Tibial nerve (tissue), 4 donors: ENCODE measurements at places on chromosomes 11 and 22. TPM values are rescaled to one million over a fixed set of nuclear protein-coding genes. Genes with fewer than 3 reads are reported as not detected.

The MPZL2 gene
- total RNA-seq = 6.7 TPM

- DNase-seq = no peak
- no peak overlapping the region for H3K27ac ChIP-seq
- H3K4me1 ChIP-seq = no peaks in the 10 kb centered on the region
- H3K27me3 ChIP-seq = no peaks in the 10 kb centered on the region
Measured at GRCh38 chr11:75592715-75593114, 30.7 kb downstream of the SERPINH1 start.

- H3K27me3 ChIP-seq = no peaks in the 10 kb centered on the region
- DNase-seq = no peak
- H3K36me3 ChIP-seq = no peaks in the 10 kb centered on the region
- H3K4me3 ChIP-seq = no peak overlapping the region
Measured at GRCh38 chr11:32527261-32528175, 56.1 kb upstream of the EIF3M start.

DNA sequence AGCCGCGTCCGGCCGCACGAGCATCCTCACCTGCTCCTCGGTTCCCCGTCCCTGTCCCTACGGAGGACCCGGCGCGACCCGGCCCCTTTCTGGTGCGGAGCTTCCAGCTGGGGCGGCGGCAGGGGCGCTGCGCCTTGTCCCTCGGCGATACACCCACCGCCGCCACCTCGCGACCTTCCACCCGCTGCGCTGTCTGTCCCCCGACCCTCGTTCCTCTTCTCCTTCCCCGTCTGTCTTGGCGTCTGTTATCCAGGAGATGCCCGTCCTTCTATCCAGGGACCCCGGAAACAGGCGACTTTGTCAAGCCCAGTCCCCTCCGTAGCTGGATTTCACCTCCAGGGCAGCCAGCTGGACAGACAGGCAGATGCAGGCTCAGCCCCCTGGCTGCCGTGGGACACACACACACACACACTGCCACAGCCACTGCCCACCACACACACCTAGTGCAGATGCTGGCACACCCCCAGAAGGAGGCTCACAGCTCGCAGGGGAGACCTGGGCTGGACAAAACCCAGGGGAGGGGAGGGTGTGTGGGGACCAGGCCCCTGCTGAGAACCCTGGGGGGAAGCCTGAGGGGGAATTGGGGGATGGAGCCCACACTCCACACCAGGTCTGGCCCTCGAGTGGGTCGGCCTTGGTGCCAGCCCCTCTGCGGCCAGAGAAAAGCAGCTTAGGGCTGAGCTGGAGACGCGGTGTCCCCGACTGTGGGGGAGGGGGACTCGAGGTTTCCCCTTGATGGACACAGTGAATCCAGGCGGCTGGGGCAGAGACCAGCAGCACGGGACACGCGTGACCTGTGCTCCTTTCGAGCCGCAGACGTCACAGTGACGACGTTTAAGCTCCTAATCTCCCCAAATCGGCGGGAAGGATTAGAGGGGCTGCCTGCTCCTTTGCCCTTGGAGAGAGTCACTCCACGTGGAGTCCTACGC, 788 bp downstream of the DRD4 start:
- DNase-seq = no peak
- no peak overlapping the region for H3K27ac ChIP-seq
- H3K27me3 ChIP-seq = peaks cover 36% of the 10 kb centered on the region
- H3K4me1 ChIP-seq = peaks cover 44% of the 10 kb centered on the region
- no peaks in the 10 kb centered on the region for H3K36me3 ChIP-seq

The CBLIF gene
- not detected for total RNA-seq

The VPREB1 gene
- not detected for total RNA-seq

The OTOG gene
- total RNA-seq = not detected

DNA sequence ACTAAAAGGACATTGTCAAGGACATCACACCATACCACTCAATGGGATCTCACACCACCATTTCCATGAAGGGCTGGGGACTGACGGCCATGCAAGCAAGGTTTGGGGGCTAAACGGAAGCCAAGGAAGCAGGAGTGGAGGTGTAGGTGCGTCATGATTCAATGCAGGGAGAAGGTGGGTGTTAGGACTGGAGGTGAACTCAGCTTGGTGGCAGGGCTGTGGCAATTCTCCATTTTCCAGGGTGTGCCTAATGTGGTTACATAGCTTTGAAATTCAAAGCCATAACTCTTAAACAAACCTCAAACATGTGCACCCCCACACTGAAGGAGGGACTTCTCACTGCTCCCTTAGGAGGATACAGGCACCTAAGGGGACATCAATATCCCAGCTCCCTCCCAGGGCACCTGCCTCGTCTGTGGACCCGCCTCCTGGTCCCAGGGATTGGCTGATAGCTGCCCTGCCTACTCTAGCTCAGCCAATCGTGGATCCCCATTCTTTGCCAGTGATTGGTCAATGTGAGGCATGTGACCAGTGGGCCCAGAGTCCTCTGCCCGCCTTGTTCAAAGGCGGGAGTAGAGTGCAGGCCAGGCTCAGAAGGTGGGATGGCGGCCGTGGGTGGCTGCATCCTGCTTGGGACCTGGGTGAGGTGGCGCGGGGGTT, 64.6 kb downstream of the CTTN start:
- no peak for DNase-seq
- H3K36me3 ChIP-seq = no peaks in the 10 kb centered on the region
- H3K27me3 ChIP-seq = no peaks in the 10 kb centered on the region
- H3K4me3 ChIP-seq = no peak overlapping the region

DNA sequence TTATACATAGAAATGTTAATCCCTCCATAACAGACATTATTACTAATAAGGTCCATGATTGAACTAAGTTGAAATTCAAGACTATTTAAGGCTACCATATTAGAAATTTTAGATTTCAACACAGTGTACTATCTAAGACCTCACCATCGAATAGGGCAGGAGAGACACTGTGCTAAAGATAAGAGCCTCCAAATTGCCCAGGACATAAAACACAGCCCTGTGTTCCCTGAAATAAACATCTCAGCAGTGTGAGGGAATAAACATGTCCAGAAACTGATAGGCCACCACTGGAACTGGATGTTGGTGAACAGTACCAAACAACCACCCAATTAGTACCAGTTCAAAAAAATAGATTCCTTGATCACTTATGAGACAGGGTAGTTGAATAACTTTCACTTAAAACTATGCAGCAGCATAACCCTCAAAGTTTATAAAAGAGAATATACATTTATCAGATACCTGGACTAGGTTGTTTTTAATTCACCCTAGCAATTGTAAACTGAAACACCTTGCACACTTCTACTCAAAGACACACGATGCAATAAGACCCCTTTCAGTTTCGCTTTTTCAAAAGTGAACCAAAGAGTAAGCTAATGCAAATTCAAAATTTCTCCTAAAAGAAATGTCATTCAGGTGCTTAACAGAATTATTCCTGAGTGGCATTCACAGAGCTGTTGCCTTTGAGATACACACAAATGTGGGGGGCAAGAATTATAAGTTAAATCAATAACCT, 34.3 kb downstream of the USP28 start:
- DNase-seq = no peak
- peaks cover 5% of the 10 kb centered on the region for H3K36me3 ChIP-seq
- H3K27ac ChIP-seq = no peak overlapping the region
- H3K4me3 ChIP-seq = no peak overlapping the region
- H3K27me3 ChIP-seq = no peaks in the 10 kb centered on the region

The GRIK4 gene
- total RNA-seq = not detected

The GUCY1A2 gene
- total RNA-seq = 8.0 TPM

The TM7SF2 gene
- 56.6 TPM for total RNA-seq

GRCh38 chr11:74984730-74985129, 4.0 kb upstream of the NEU3 start:
- H3K4me3 ChIP-seq = no peak overlapping the region
- no peaks in the 10 kb centered on the region for H3K27me3 ChIP-seq
- no peaks in the 10 kb centered on the region for H3K36me3 ChIP-seq
- no peak for DNase-seq
- no peaks in the 10 kb centered on the region for H3K4me1 ChIP-seq

DNA sequence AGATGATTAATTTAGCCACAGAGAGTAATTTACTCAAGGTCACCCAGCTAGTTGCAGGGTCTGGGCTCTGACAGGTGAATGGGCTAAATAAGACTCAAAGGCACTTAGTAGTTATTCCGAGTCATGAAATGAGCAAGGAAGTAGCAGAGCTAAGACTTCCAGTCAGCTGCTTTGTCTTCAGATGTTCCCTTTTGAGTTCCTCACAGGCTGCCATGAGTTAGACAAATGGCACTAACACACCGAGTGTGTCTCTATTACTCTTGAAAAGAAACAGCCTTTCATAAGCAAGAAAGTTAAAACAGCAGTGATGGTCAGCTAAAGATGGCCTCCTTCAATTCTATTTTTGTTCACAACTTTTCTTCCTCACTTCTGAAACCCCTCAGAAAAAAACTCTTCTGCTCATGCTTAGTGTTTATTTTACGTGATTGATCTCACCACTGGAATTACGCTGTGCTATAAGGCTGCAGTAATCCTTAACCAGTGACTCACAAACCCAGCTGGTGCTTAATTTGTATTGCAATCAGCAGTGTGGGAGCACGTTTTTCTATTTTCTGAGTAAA, 389.1 kb downstream of the AASDHPPT start:
- no peak overlapping the region for H3K4me3 ChIP-seq
- no peaks in the 10 kb centered on the region for H3K4me1 ChIP-seq
- no peak for DNase-seq
- no peaks in the 10 kb centered on the region for H3K36me3 ChIP-seq
